ENCODE measurements at places on chromosomes 6 and 20.

DNA sequence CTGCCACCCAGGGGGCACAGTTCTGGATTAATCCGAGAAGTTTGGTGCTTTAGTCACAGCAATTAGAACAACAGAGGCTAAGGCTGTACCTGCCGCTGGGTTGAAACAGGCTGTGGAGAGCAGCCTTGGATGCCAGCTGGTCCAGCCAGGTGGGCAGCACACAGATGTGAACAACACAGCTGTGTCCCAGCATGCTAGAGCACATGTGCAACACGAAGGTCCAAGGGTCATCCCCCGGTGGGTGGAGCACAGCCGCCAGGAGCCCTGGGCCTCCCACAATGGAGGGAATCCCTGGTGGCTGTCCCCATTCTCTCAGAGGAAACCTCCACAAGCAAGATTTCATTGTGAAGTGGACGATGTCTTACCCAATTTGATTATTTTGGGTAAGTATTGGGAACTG, 99.2 kb upstream of the SYNDIG1 start:
- no peak for DNase-seq

DNA sequence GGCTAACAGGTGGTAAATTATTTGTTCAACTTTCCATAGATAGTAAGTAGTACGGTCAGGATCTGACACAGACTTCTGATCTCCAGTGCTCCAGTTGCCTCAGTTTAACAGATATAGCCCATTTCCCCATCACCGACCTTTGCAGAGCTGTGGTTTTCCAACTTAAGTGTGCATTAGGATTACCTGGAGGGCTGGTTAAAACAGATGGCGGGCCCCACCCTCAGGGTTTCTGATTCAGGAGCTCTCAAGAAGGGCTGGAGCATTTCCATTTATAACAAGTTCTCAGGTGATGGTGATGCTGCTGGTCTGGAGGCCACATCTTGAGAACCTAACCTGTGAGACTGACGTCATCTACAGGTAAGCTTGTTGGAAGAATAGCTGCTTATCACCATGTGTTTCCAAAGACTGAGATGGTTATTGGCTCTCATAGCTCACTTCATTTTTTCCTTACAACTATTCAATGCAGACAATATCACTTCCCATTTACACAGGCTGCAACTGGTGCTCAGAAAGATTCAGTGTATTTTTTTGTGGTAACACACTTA, 360.1 kb upstream of the CHD6 start:
- no peak for DNase-seq

DNA sequence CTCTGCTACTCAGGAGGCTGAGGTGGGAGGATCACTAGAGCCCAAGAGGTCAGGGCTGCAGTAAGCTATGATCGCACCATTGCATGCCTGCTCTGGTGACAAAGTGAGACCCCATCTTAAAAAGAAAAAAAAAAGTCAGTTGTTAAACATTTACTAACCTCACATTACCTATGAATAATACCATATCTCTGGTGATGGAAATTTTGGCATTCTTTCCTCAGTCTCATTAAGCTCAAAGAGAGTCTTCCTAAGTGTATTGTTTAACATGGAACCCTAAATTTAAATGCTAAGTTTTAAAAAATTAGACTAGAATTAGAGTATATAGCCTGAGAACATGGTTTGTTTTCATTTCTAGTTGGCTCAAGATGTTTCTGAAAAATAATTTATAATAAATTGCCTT, 11.3 kb upstream of the BFSP1 start:
- no peak for DNase-seq

DNA sequence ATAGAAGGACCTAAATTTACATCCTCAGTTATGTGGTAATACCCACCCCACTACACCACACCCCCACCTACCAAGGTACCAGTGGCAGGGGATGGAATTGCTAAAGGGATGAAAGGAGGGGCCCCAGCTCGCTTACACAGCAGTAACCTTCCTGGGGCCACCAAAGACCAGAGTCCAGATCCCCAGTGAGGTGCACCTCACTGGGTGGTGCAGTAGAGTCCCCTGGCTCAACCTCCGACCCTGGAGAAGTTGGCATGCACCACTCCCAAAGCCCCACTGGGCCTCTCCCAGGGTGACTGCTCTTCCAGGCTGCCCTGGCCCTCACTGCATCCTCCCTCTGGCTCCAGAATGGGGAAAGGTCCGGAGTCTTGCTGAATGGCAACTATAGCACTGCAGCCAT, 816 bp downstream of the UNC5CL start:
- DNase-seq = no peak

- no peak for DNase-seq
Observed at GRCh38 chr6:109087661-109088264, 6.9 kb downstream of the SESN1 start.

- peak; percentile 59 for DNase-seq
Observed at GRCh38 chr6:156780102-156780641, 3.0 kb downstream of the ARID1B start.

DNA sequence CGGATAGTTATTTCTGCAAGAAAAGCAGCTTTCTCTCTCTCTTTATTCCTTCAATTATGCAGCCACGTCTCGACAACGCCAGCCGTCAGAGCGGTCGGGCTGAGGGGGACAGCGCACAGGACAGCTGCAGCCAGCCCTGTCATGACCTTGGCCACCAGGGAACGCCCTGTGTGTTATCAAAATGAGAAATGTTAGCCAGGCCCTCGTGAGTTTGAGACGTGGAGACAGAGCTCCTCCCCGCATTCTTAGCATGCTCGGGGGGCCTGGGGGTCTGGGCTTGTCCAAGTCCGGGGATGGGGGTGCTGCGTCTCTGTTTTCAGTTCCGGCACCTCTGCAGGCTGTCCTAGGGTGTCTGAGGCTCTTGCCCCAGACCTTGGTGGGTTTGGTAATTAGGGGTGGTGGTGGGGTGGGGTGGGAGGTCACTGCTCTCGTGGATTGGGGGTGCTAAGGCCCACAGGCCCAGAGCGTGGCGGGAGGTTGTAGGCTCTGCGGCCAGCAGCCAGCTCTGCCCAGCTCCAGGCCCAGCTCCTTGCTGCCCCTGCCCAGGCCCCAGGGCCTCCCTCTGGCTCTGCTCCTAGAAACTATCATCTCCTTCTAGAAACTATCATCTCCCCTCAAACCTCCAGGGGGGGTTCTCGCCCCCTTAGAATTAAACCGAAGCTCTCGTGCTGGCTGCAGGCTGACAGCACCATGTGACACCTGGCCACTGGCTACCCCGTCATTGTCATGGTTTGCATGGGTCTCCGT, 54.3 kb upstream of the GATA5 start:
- DNase-seq = no peak

DNA sequence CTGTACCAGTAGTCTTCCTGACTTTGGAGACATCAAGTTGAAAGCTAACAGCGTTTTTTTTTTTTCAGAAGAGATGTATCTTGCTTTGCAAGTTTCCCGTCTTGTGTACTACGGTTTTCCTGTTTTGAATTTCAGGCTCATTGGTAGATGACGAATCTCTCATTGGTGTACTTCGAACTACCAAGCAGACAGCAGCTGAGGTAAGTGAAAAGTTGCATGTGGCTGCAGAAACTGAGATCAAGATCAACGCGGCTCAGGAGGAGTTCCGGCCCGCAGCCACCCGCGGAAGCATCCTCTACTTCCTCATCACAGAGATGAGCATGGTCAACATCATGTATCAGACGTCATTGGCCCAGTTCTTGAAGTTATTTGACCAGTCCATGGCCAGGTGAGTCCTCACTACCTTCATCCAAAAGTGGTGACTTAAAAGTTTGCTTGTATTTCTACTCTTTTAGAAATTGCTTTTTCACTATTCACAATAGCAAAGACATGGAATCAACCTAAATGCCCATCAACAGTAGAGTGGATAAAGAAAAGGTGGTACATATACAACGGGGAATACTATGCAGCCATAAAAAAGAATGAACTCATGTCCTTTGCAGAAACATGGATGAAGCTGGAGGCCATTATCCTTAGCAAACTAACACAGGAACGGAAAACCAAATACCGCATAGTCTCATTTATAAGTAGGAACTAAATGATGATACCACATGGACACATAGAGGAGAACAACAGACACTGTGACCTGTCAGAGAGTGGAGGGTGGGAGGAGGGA, 110.6 kb upstream of the GLP1R start:
- DNase-seq = peak; percentile 6

DNA sequence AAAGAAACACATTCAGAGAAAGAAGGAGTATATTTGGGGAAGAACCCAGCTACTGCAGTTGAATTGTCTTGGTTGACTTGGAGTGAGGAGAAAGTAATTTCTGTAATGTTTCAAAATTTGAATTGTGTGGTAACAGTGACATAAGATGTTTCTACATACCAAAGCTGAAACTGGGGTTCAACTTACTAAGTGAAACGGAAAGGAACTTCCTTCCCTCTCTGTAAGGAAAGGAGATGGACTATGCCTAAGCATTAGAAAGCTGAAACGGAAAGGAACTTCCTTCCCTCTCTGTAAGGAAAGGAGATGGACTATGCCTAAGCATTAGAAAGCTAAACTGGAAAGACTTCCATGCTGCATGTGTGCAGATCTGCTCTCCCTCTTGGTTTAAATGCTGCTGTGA, 46.0 kb downstream of the HUS1B start:
- DNase-seq = no peak

- no peak for DNase-seq
Observed at GRCh38 chr6:27888566-27888965, 23.6 kb downstream of the OR2B2 start.

- no peak for DNase-seq
Observed at GRCh38 chr6:126926926-126927325, 191.5 kb upstream of the RSPO3 start.

DNA sequence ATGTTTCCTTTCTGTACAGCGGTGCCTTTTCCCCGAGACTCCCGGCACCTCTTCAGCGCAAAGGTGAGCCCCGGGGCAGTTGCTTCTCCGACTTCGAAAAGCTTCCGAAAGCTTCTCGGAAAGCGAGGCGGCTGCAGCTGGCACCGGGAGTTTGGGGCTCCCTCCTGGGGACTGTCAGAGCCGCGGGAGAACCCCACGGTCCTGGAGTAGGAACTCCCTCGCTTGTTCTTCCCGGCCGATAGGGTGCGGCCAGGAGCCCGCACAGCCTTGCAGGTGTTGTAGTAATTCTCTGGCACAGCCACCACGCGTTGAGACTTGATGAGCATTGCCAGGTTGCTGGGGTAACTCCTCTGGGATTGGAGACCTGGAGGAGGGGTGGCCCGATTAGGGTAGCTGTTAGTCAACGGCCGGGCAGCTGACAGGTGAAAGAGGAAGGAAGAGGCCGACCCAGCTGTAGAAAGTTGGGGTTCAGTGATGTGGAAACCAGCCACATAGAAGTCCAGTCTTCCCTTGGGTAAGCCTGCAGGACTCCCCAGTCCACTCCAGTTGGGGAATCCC, 721 bp downstream of the KDM1B start:
- DNase-seq = peak; percentile 57

- DNase-seq = no peak
Observed at GRCh38 chr6:118080547-118080946, 173.5 kb downstream of the SLC35F1 start.

DNA sequence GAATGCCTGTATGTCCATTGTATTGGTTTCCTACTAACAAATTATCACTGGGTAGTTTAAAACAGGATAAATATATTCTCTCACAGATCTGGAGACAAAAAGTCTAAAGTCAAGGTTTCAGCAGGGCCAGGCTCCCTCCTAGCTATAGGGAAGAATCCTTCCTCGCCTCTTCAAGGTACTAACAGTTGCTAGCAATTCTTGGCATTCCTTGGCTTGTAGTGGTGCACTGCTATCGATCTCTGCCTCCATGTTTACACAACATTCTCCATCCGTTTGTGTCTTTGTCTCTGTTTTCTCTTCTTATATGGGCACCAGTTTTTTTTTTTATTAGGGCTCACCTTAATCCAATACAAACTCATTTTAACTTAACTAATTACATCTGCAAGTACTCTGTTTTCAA, 48.9 kb downstream of the OR2B6 start:
- DNase-seq = no peak

DNA sequence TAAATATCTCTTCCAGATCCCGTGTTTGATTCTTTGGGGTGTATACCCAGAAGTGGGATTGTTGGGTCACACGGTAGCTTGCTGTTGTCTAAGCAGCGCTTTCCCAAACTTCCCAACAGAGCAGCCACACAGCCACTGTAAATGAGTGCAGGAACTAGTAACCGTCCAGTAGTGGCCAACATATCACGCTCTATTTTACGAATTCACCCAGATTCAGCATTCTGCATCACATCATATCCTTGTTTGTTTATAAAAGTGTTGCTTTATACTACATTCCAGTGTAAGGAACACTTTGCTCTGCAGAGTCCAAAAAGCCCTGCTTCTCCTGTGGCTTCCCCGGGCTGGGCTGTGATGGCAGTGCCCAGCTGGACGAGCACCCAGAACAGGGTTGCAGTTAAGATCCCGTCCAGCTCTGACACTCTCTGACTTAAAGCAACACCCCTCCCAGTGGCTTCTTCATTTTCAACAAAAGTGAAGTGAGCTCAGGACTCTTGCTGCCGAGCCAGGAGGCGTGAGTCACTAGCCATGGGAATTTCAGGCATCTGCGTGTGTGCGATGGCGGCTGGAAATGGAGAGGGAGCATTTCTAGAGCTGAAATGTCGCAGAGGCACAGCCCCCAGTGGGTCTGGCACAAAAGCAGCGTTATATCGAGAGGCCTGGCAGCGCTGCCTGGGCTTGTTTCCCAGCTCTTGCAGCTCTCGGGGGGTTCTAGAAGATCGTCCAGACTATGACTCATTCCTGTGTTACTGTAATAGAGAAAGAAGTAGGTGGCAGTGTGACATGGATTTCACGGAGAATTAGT, 216.3 kb upstream of the ECI2 start:
- no peak for DNase-seq

- DNase-seq = no peak
Observed at GRCh38 chr6:5274231-5274630, 12.9 kb downstream of the FARS2 start.

DNA sequence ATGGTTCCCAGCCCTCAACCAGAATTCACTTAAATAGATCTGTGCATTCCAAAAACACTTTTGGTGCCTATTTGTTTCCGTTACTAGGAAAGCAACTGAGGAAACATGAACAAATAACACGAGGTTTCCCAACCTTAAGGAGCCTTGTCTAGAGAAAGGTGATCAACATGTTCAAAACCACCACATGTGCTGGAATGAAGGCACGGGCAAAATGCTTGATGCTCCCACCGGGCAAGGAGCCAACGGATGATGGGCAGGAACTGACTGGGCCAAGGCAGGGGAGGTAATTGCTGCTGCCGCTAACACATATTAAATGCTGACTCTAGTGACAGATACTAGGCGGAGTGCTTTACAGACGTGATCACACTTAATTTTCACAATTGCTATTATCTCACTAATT, 2.5 kb downstream of the MYLK4 start:
- no peak for DNase-seq

GRCh38 chr6:170129691-170130171, 161.1 kb downstream of the DLL1 start:
- DNase-seq = no peak

Data from CD4-positive, alpha-beta T cell treated with Interleukin-17A for 4 hours (primary cell).